Midbrain (tissue), 1 donor: ENCODE measurements at places on chromosomes 12 and 14.

GRCh38 chr12:108768591-108769500 is 37.5 kb upstream of the CORO1C start:
- DNase-seq: no peak

DNA sequence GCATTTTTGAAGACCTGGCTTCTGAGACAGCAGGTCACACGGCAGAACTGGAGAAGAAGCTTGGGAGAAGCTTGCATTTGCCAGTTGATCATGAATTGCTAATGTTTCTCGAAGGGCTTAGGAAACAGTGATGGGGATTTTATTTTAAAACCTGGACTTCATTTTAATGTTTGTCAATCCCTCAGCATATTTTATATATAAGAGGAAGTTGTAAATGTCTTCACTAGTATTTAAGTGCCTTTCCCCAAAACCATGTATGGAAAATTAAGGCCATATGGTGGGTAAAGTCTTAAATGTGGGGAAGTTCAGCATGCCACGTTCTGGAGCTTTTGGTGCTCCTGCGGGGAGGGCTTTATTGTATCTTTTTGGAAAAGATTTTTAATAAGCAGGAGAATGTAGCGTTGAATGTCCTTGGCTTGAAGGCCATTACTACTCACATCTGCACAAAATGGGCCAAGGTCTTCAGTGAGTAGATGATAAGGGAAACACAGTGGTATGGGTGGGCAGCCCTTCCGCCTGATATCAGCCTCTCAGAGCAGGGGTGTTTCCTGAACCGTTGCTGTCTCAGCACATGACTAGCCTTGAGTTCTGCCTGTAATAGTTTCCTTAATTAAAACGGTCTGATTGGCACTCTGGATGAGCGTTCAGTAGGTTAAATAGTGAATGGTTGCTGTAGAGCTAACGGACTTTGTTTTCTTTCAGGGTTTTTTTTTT is 511.4 kb downstream of the PCNX1 start:
- DNase-seq: no peak

DNA sequence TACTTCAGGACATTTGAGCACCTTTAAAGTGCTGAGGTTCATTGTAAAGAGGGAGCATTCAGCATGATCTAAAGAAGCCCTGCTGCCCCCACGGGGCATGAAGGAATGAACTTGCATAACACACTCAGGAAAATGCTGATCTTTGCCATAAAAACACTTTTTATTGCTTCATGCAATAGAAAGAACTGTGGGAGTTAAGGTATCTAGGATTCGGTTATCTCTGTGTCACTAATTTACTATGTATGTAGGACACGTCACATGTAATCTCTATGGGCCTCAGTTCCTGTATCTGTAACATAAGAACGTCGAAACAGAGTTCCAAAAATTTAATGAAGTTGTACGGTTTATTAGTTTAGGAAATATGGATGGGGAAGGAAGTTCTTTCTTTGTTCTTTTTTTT is 33.0 kb downstream of the BTBD7 start:
- no peak for DNase-seq

- no peak for DNase-seq
Measured at GRCh38 chr12:116710370-116711150, 27.3 kb downstream of the SPRING1 start.

GRCh38 chr12:113987261-113988063 is 21.3 kb upstream of the RBM19 start:
- no peak for DNase-seq
